ENCODE measurements at places on chromosomes 4 and X.

DNA sequence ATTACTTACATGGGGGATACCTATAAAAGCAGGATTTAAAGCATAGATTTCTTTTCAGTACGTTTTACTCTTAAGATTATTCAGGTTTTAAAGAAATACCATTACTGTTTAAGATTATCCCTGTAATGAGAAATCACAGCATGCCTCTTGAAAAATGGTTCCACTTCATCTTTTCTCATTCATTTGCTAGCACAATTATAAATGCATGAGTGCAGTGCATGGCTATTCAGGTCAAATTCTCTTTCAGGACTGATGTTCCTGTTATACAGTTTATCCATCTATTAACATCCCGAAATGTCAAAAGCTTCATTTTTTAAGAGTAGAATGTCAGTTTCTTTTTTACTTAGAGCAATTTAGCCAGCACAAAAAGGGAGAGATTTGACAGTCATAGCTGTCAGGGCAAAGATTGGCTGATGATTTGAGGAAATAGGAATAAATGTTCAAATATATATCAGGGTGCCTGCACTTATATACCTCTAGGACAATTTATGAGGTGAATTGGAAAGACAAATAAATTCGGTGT lies 135.2 kb downstream of the ADGRL3 start:
- no peak for DNase-seq

DNA sequence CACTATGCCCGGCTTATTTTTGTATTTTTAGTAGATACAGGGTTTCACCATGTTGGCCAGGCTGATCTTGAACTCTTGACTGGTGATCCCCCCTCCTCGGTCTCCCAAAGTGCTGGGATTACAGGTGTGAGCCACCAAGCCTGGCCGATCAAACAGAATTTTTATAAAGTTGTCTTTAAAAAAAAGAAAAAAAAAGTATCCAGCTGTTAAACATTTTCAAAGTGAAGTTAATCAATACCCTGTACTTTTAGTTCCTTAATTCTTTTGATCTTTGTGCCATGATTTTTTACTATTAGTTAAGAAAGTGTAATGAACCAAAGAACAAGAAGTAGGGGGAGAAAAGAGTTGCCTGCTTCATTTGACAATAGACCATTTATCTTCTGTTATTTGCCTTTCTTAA lies 24.3 kb downstream of the SMAD1 start:
- no peak for DNase-seq

DNA sequence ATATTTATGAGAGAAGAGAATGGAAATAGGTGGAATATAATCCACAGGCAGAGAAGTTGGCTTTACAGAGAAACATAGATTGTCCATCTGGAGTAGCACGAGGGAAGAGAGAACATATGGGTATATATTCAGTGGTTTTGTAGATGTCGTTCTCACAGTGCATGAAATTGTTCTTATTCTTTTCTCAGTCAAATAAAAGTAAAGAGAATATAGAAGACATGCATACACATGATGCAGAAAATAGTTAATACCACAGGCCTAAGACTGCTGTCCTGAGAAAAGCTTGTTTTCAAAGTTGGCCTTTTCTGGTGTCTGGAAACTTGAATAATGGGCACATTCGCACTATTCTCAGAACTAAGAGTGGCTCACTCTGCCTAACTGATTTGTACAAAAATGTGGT lies 378.1 kb downstream of the GABRG1 start:
- no peak for DNase-seq

GRCh38 chr4:80072228-80072743 lies 743 bp downstream of the ANTXR2 start:
- DNase-seq: no peak

- DNase-seq: no peak
Observed at GRCh38 chrX:54044877-54045338, 635 bp upstream of the PHF8 start.

DNA sequence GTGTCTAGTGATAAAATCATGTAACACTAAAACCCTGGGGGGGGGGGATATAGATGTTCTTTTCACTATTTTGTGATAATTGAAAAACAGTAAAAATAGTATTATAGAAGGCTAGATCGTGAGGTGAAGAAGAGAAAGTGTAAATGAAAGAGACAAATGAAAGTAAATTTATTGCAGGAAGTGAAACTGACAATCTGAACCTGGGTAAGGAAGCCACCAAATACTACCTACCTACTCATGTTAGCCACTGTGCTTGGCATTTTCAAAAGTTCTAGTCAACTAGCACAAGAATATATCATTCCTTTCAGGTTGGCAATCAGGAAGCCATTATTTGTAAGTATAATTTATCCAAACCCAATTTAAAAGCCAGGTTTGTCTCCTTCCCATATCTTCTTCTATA lies 1366.1 kb downstream of the FAM133A start:
- no peak for DNase-seq

GRCh38 chrX:136710325-136710951 lies 62.5 kb downstream of the CD40LG start:
- DNase-seq: no peak

DNA sequence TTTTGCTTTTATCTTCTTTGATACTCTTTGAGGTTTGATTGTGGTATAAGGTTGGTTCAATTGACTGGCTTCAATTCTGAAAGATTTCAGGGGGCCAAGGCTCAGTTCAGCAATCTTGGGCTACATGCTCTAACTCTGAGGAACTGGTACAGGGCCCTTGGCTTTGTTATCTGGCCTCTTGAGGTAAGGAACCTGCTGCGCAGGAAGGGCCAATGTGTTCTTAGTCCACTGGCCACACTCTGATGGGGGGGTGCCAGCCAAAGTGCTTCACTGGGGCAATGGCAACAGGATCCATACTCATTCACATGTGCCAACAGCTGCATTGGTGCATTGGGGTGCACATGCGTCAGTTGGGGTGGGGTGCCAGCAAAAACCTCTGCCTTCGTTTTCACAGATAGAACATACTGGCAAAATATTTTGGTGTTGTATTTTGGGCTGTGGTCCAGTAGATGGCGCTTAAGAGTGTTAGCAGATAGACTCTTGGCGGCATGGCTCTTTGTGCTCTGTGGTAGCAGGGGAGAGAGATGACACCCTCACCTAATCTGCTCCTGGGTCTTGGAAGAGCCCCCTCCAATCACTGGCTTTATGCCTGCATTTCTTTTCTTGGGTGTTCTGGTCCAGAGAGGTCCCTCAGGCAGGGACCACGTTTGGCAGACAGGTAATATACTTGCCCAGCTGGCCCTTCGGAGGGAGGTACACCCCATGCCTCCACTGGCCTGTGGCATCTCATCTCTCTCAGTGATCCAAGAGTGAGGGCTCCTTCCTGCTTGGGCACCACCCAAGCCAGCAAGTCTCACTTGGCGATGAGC lies 42.9 kb downstream of the NDST3 start:
- DNase-seq: peak; percentile 40

DNA sequence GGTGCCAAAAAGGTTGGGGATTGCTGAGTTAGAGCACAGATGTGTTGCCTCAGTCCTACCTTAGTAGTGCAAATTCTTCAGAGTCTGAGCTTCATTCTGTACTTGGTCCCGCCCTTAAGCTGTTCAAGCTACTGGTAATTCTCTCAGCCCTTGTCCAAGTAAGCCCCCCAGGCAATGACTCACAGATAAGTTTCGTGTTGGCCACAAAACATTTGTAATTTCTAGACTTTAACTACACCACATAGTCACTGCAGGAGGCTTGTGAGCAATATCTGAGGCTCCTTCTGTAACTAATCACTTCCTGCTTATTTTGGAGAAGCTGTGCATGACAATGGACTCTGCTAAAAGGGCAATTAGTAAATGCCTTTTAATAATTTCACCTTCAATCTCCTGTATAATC lies 1420.5 kb downstream of the PCDH7 start:
- no peak for DNase-seq

DNA sequence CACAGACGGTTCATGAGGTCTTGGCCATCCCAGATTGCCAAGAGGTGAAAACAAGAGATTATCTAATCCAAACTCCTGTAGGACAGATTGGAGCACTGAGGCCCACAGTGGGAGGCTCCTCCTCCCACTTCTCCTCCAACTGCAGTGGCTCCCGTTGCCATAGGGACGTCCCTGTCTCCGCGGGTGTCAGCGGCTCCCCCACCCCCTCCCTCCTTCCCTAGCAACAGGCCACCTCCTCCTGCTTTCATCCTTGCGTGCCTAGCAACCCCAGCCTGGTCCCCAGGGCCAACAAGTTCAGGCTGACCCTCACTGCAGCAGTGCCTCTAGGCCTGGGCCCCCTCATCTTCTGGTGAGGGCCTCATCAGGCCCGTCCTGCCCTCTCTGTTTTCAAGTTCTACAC lies 6.8 kb upstream of the IQSEC2 start:
- DNase-seq: no peak

All from HFFc6 (cell line).